Posterior cingulate gyrus (tissue), 11 donors: ENCODE measurements at places on chromosomes 1 and 21.
A peak's percentile ranks its signal among the peaks of the same experiment; 100 is the strongest.

- DNase-seq, result no peak
Measured at GRCh38 chr21:45811136-45811535, 167.6 kb downstream of the PCBP3 start.

DNA sequence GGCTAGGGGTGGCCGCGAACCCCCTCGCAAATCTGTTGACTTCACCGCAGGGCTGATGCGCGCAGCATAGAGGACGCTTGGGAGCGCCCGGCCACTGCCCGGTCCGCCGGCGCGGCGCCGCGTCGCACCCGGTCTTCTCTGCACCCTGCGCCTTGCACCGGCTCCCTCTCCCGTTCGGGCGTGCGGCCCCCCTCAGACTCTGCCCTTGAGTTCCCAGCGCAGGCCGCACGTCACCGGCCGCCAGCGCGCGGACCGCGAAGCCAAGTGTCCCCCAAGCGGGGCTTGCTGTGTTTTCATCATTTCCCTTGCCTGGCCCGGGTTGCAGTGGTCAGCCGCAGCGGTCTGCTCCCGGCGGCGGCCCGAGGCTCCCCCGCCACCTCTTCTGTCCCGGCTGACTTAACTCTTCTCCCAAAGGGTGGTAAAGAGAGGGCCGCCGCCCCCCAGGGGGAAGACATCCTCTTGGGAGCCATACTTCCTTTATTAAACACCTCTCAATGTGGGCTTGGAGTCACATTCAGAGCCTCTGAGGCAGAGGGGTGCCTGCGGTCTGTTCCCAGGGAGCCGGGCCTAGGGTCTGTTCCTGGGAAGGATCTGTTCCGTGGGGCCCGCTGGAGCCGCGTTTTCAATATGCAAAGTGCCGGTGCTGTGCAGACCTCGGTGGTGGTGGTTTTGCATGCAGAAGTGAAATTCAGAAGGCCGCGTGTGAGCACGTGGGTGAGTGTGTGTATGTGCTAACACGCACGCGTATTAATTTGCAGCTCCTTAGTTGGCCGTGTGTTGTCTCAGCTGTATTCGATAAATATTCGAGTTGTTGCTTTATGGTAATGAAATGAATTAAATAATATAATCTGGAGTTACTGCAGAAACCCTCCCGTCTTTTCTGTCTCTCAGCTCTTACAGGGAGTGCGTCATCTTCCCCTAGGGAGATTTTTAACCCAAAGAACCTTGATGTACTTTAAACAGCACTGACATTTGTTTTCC lies 17.6 kb downstream of the PBX1 start:
- peak; percentile 49 for DNase-seq

- no peak for DNase-seq
Measured at GRCh38 chr1:39130325-39130724, 74.2 kb upstream of the MACF1 start.

- DNase-seq, result no peak
Measured at GRCh38 chr1:51661081-51661518, 44.2 kb downstream of the OSBPL9 start.

DNA sequence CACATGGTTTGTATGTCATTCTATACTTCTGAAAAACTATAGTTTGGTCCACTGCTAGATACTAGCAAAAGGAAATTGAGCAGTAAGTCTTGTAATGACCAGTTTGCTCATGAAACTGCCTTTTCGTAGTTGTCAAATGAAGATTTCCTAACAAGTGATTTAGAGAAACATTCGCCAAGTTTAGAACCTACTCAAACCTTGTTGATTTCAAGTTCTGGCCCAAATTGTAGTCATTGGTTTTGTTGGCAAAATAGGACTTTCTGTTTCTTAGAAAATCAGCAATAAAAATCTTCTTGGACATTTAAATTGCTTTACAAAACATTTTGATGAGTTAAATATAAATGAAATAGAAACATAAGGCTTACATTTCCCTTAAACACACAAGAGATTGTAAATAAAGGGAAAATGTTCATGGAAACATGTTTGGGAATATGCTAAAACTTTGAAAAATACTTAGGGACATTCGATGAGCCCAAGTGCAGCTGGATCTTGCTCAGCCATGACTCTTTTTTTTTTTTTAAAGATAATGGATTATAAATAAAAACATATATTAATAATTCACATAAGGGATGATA lies 178.5 kb upstream of the LYPLAL1 start:
- no peak for DNase-seq

GRCh38 chr1:25700626-25701025 lies 84.0 kb downstream of the MAN1C1 start:
- no peak for DNase-seq

GRCh38 chr1:209822706-209823105 lies 5.1 kb upstream of the UTP25 start:
- no peak for DNase-seq

- DNase-seq, result no peak
Measured at GRCh38 chr21:45192332-45192731, 95.4 kb downstream of the POFUT2 start.

DNA sequence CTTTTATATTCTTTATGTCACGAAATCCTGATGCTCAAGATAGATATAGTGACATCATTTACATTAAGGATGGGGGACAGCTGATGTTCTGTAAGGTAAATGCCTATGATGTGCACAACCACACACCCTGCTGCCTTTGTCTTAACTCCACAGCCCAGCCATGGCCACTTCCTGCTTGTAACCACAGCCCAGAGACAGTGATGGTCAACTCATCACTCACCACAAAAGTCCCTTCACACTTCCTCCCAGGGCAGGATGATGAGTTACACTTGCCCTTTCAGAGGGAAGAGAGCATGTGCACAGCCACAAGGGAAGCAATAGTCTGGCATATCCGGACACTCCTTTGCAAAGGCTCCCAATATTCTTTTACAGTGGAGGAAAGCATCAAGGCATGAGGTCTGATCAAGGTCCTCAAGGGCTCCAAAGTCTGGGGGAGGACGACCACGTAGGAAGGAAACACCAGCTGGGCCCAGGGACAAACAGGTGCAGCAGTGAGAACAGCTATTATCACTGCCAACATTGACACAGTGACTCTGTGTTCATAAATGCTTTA lies 53.8 kb downstream of the PLPP3 start:
- DNase-seq, result no peak

DNA sequence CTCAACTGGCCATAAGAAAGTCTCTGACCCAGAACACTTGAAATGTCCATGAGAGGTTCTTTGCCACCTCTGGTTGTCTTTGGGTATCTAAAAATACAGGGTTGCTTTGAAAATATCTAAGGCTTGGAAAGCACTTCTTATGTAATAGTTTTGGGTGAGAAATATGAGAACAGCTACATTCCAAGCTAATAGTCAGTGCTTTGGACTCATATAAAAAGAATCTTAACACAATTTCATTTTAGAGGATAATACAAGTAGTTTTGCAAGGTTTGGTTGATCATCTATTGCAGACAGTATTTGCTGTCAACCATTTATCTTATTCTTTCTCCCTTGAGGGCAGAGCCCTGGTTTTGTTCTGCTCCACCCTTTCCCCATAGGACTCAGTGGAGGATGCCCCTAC lies 207.5 kb downstream of the KCNK2 start:
- no peak for DNase-seq

DNA sequence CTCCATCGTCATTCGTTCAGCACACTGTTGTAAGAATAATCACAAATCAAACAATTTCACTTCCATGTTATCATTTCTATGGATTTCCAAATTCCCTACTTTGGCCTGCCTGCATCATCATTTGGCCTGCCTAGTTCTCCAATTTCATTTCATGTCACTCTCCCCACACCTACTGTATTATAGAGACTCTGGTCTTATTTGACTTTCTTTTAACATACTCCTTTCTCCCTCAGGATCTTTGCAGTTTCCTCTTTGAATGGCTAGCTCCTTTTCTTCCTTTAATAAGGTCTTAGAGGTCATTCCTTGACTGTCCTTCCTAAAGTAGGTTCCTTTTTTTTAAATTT lies 36.3 kb upstream of the PODN start:
- DNase-seq, result no peak

DNA sequence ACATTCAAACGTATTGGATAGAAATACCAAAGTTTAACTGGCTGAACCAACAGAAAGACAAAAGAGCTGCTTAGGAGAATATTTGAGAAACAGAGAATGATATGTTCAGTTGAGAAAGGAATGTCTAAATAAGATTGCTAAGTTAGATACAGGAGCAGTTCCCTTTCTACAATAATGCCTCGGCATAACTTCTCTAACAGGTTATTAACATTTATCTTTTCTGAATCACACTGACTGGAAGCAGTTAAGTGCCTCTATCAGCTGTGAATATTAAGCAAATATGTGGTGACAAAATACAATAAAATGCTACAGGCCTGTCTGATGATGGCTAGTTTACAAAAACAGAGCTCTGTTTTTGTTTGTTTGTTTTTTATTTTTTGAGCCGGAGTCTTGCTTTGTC lies 121.9 kb downstream of the KCNK1 start:
- DNase-seq, result no peak

DNA sequence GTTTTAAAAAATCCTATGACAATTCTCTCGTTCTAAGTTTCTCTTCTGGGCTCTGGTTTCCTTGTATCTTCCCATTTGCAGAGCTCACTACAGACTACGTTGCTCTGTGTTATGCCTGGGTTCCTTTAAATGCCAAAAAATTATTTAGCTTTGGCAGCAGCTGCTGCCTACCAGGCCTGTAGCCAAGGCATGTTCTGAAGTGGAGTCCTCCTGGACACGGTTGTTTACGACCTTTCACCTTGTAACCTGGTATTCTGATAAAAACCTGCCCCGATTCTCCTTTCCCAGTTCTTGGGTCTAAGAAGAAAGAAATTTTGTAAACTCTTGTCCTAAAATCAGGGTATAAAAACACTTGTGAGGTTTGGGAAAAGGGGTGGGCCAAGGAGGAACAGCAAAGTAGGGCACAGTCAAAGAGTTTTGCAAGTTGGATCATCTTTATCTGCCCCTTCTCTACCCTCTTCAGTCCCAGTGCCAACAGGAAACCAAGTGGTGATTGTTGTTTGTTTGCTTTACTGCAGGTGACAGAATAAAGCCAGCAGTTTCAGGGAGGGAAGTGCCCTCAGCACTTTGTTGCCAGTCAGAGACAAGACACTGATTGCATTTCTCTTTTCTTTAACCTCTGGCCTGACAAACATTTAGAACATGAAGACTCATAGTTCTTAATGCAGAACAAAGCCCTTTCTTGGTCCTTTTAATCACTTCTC lies 3.1 kb upstream of the TXNIP start:
- no peak for DNase-seq

DNA sequence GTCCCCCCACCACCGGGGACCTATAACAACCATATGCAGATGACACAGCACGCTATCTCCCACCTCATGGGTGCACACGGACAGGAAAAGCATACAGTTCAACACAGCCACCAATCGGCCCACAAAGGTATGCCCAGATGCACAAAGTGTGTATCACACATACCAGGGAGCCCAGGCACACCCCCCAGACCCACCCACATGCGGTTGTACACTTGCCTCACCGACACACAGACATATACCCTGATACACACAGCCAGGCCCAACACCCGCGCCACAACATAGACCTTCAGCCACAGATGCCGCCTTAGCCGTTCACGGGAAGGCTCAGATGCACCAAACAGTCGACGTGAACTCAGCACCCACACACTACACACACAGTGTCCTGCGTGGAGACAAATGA lies 5.5 kb downstream of the CROCC start:
- no peak for DNase-seq

- no peak for DNase-seq
Measured at GRCh38 chr1:180571832-180572636, 13.3 kb downstream of the OVAAL start.

DNA sequence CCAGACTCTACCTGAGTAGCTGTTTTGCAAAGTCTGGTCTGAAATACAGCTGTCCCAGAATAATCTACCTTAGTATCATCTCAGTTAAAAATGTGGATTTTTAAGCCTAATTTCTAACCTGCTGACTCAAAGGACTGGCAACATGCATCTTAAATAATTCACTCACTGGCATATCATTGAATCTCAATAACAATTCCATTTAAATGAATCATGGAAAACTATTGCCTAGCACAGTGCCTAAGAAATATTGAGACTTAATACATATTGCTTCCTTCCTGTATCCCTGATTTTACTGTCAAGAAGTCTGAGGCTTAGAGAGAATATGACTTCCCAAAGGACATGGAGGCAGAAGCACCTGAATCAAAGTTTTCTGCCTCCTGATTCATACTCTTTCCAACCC lies 3.1 kb downstream of the CCDC190 start:
- no peak for DNase-seq

DNA sequence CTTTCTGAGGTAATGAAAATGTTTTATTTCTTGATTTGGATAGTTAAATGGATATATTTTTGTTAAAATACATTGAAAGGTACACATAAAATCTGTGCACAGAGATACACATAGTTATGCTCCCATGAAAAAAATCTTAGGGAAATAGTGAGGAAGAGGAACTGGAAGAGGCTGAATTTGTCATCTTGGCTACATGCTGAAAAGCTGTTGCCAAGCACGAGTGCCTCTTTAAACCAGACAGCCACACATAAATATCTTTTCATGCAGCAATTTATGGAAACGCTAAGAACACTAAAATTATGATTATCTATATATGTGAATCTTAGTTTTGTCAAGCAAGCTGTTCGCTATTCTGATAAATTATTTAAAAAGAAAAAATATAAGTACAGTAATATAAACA lies 12.8 kb upstream of the ADAR start:
- no peak for DNase-seq

- no peak for DNase-seq
Measured at GRCh38 chr1:210347112-210347511, 18.4 kb downstream of the HHAT start.

GRCh38 chr1:206961668-206962067 lies 8.6 kb downstream of the FCAMR start:
- no peak for DNase-seq

- DNase-seq, result no peak
Measured at GRCh38 chr21:33046455-33046854, 20.7 kb downstream of the OLIG2 start.

- DNase-seq, result no peak
Measured at GRCh38 chr1:234960722-234961455, 167.7 kb downstream of the TOMM20 start.

- no peak for DNase-seq
Measured at GRCh38 chr1:6322161-6322560, 61.3 kb upstream of the GPR153 start.

DNA sequence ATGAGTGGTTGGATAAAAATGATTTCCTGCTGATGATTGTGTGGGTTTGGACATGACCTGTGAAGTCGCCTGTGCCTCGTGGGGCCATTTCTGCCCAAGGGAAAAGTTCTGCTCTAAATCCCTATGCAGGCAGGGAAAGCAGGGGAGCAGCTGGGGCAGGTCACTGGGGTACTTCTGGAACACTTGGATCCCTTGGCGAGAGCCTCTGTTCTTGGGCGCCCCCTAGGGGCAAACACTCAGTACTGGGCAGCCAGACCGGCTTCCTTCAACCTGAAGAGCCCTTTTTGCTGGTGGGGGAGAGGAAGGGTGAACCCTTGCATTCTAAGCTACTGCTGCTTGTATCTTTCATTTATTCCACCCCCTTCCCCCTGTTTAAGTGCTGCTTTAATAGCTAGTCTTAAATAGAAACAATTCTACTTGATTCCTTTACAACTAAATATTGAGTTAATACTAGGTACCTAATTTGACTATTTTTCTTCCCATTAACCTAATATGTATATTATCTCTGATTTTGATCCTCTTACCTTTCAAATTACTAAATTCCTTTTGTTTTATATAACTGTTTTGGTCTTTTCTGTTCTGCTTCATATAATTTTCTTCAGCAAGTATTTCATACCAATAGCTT lies 5.1 kb upstream of the CLEC20A start:
- DNase-seq, result peak; percentile 57

- DNase-seq, result no peak
Measured at GRCh38 chr1:91818713-91818975, 67.3 kb downstream of the TGFBR3 start.
